ENCODE measurements at places on chromosomes 16 and 17.

GRCh38 chr16:57616241-57616640, 12.2 kb upstream of the ADGRG1 start:
- DNase-seq = no peak

DNA sequence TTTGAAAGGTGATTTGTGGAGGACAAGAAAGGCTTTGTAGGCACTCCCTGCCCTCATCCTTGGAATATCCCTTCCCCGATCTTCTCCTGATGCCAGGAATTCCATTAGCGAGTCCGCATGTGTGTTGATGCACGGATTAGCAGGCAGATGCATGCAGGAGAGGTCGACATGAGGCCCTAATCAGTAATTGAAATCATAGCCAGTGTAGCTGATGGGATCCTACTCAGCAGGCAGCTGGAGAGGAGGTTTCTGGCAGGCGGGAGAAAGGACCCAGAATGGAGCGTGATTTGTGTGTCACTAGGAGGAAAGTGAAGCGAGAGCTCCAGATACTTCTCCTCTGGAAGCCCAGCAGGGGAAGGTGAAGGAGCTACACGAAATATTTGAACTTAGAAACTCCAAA, 196.3 kb upstream of the CDH11 start:
- DNase-seq = no peak

GRCh38 chr17:64328859-64329531, 61.7 kb downstream of the PECAM1 start:
- DNase-seq = peak; percentile 35

DNA sequence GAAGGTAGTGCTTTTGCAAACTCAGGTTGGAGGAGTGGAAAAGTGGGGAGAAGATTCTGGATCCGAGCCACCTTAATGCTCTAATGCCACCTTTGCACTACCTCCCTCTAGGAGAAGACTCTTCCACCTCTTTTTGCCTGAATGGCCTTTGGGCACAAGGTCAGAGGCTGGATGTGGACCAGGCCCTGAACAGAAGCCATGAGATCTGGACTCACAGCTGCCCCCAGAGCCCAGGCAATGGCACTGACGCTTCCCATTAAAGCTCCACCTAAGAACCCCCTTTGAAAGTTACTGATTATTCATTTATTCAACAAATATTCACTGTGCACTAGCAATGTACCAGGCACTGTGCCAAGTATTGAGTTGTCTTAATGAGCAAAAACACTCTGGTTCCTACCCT, 3.2 kb downstream of the SHBG start:
- no peak for DNase-seq

DNA sequence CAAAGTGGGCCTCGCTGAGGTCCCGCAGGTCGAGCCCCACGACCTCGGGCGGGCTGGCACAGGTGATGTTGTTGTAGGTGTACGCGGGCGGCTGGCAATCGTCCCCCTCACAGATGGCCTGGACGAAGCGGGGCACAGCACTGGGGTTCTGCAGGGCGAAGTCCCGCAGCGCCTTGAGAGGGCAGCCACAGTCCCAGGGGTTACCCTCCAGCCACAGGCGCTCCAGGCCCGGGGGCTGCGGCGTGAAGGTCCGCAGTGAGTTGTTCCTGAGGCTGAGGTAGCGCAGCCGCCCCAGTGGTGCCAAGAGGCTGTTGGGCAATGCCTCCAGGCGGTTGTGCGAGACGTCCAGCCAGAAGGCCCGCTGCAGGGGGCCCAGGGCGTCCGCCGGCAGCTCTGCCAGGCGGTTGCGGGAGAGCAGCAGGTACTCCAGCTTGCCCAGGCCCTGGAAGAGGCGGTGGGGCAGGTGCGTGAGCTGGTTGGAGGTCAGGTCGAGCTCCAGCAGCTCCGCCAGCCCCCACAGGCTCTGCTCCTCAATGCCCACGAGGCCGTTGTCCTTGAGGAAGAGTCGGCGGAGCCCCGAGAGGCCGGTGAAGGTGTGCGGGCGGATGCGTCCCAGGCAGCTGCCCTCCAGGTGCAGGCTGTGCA, 2.8 kb downstream of the IGFALS start:
- no peak for DNase-seq

DNA sequence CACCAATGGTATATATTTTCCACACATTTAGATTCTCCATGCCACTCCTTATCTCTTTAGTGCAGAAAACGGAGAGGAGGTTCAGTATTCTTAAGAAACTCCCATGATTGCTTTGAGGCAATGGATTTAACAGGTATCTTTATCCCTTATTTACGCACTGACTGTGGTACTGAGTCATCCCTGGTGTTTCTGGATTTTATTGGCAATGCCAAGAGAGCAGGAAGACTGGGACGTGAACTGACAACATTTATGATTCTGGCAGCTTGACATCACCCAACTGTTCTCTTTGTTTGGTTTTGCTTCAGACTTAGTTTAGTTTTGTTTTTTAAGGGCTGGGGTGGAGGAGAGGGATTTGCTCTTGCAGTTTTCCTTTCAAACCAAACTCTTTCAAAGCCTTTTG, 131.4 kb downstream of the WWOX start:
- DNase-seq = no peak

GRCh38 chr16:21611556-21612384, 12.4 kb downstream of the METTL9 start:
- no peak for DNase-seq

DNA sequence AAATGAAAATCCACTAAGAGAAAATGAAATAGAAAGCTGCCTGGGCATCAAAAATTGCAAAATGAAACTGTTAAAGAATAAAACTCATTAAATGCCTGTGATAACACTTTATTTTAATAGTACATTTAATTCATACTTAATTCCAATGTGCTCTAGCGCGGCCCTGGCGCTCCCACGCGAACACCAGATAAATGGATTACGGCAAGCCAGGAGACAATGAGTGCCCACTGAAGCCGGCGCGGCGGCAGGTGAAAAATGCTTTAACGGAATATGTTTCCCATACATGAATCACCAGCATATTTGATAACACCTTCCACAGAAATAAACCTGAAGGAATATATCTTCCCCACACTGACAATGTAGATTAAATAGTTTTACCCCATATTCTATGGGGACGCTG, 245.5 kb downstream of the RBFOX3 start:
- no peak for DNase-seq

GRCh38 chr16:31064882-31065461, 9.1 kb downstream of the ZNF668 start:
- DNase-seq = no peak

GRCh38 chr16:25633549-25633948, 58.2 kb upstream of the HS3ST4 start:
- DNase-seq = no peak

GRCh38 chr17:57634713-57635465, 110.2 kb downstream of the CCDC182 start:
- no peak for DNase-seq
